ENCODE measurements at places on chromosomes 6 and 20.

- DNase-seq, result no peak
Measured at GRCh38 chr6:145045582-145045981, 689.7 kb downstream of the EPM2A start.

GRCh38 chr6:147782302-147782701, 273.8 kb downstream of the SAMD5 start:
- DNase-seq, result no peak

DNA sequence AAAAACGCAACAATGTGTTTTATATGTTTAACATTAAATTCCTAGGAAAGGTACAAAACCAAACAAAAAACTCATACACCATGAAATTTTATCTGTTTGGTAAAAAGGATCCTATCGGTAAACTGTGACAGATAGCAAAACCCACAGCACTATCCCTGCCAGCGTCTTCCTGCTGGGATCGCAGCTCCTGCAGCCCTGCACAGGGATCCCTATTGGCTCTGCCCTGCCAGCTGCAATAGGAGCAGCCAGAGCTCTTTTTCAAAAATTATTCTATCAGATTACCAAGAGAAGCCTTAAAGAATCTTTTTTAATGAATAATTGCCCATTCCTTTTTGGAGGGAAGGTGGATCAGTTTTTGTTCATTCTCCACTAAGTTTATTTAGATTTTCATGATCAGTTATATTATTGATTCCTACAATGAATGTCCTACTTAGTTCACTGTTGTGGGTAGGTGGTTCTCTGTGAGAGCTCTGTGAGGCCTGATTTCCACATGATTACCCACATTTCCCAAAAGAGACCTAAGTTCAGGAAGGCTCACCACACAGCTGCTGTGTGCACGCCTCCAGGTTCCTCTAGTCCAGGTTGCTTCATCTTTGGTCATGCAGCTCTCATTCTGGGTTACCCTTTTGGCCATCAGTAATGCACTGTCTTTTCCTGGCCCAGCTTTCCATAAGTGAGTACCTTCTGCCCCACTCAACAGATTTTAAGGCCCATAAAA, 293.8 kb downstream of the FRK start:
- DNase-seq, result no peak

- peak; percentile 3 for DNase-seq
Measured at GRCh38 chr20:34190679-34191090, 50.5 kb upstream of the ASIP start.

DNA sequence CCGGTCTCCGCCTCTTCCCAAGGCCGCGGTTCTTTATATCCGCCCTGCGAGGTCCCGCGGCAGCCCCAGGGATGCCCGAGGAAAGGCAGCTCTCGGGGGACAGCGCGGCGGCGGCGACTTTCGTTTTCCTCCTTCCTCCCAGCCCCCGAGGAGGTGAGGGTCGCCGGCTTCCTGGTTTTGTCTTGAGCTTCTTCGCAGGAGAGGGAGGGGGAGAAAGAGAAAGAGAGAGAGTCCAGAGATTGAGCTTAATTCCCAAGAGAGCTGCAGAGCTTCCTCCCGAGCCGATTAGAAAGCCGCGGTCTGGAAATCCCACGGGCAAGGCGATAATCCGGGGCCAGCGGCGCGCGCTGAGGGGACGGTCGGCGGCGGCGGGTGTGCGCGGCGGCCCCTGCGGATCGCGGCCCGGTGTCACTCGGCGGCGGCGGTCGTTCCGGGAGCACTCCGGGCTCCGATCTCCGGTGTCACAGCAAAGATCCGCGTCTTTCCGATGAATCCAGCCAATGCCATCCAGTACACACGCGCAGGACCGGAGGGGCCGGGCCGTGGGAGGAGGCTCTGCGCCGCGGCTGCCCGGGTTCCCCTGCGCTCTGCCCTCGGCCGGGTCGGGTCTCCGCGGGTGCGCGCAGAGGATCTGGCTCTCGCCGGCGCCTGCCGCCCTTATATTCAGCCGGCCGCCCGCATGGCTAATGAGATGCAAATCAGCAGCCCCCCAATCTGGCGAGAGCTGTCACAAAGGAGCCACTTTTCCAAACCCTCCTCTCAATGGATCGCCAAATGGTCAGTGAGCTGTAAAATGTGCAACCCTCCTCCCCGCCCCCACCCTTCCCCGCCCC, at the start of gene DLL1:
DLL1 (minus strand) TSS at position 783 of the 833 bp plus-strand sequence. CDS start 939 bp downstream, outside the sequence.
- DNase-seq, result no peak

GRCh38 chr6:119446609-119447008, 97.0 kb upstream of the MAN1A1 start:
- no peak for DNase-seq

DNA sequence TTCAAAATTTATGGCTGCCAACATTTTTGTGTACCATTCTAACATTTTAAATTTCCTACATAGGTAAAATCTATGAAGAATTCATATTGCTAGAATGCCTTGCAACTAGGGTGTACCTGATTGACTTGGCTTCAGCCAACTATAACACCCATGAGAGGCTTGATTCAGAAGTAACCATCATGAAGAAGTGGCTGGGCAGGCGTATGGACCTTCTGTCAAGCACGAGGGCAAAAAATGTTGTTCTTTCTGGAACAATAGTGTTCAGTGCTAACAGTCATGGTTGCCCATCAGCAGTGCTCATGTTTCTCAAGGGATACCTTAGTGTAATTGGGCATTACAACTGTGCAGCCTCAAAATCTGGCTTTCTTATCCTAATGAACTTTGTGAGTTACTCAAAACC, 42.9 kb downstream of the ID4 start:
- no peak for DNase-seq

DNA sequence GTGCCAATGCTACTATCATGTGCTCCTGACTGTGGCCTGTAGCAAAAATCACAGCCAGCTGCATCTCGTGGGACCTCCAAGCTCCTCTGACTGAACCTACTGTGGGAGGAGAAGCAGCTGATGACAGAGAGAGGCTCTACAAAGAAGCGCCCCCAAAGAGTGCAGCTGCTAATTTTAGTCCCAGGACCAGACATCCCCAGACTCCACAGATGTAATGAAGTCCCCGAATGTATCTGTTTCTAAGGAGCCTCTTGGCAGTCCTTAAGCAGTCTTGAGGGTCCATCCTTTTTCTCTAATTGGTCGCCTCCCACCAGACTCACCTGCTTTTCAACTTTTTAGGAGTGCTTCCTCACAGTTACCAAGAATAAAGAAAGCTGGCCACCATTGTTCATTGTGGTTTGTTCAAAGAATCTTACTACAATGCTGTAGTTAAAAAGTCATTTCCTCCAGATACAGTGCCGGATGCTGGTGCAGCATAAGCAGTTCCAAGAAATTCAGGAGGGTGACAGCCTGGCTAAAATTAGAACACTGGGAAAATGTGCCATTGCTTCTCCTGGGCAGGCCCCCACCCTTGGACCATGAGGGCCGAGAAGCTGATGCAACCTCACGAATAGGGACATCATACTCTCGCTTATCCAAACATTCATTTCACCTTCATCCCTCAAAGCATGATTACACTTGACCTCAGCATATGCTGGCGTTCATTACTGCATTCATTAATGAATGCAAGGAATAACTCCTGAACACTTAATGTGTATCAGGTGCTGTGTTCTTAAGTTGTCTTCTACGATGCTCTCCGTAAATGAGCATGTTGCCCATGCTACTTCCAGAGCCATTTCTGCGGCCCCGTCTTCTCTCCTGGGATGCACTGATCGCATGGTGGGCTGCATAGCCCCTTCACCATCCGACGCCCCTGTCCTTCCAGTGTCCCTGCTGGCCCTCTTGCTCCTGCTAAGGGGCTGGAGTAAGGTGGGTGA, 66.4 kb downstream of the LY86 start:
- no peak for DNase-seq

DNA sequence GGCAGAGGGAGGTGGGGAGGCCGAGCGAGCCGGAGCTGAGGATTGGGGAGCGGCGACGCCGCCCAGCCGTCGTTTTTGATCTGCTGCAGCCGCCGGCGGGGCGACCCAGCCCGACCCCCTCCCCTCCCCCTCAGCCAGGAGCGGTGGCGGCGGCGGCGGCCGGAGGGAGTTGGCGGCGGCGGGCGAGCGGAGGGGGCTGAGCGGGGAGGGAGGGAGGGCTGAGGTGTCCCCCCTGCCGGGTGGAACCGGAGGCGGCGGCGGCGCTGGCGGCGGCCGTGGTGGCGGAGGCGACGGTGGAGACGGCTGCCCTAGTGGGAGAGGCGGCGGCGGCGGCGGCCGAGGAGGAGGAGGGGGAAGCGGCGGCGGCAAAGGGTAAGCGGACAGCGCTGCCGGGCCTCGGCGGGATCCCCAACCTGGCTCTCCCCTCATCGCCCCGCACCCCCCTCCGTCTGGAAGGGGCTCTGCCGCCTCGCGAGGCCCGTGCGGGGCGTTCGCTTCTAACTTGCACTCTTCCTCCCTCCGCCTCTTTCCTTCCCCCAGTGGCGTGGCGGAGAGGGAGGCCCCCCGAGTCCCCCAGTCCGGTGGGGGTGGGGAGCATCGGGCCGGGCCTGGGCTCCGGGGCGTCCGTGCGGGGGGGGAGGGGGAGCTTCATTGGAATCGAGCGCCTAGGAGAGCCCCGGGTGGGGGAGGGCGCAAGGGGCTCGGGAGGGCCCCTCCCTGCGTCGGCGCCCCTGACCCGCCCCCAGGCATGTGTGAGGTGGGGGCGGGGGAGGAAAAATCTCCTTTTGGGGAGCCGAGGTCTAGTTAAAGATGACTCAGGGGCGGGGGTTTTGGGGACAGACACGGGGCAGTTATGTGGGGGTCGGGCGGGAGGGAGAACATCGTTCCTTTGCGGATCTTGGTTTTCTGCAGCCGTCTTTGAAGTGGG, at the start of gene TAB2:
TAB2 (plus strand) TSS at position 69 of the 928 bp plus-strand sequence. CDS start 52,286 bp downstream, outside the sequence.
- DNase-seq, result peak; percentile 68

GRCh38 chr6:107114926-107115694, at the start of gene BEND3:
Gene BEND3, minus strand, starts transcription at chr6:107115515. Its CDS starts 16,230 bp downstream, at chr6:107099285.
- peak; percentile 15 for DNase-seq

DNA sequence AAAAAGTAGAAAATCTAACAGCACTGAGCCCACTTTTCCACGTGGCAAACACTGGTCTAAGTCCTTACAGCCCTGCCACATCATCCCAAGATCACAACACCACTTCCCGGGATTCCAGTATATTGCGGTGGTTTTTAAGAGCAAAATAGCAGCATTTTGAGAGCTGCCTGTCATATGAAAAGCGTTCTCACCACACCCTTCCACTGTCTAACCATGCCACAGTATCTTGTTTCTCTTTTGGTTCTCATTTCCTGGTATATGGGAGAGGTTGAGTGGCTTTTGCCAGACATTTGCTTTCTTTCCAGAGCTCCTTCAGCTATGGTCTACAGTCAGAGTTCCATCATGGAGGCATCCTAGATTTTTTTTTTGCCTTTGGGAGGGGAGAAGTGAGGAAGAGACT, 243.0 kb downstream of the TSHZ2 start:
- DNase-seq, result no peak

DNA sequence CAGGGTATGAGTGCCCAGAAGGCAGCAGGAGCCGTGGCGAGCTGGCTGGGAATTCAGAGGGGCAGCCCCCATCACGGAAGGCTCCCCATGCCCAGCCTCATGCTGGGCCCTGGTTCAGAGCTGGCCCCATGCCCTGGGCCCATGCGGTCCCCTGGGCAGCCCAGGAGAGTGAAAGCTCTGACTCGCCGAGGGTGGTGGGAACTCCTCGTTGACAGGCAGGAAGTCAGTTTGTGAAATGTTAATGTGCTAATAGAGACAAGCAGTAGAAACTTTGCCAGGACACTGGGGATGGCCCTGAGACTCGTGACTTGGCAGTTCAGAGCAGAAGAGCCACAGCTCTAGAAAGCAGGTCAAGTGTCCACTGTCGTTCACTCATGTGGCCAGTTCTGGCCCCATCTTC, 353.0 kb downstream of the TAF4 start:
- no peak for DNase-seq

DNA sequence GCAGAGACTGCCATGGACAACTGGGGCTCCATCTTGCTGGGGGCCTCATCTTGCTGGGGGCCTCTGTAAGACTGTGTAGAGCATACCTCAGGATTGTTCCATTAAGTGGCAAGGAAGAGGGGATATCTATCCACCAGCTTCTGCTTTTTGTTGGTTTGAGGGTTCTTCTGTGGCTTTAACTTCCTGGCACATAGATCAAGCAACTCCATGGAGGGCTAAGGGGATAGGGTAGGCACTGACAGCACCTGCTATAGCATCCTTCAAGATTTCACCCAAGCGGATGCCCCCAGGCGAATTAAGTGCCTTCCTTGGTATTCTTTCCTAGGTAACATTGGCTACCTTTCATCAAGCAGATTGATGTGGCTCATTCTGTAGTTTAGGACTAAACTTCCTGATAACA, 3.8 kb upstream of the LRRN4 start:
- no peak for DNase-seq

DNA sequence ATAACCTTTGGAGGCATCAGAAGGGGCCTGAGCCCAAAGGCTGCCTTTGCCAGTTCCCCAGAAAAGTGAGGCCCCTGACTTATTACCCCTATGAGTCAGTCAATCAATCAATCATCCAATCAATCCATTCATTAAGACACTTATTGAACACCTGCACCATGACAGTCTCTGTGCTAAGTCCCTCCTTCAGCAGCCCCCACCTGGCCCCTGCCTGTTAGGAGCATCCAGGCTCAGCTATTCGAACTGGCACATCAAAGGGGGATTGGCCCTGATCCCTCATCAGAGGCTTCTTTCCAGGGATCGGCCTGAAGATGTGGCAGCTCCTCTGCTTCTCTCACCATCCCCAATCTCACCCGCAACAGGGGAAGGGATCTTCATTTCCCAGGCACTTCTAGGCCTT, 27.7 kb upstream of the VEGFA start:
- DNase-seq, result no peak

GRCh38 chr20:34251619-34252018, 10.4 kb downstream of the ASIP start:
- no peak for DNase-seq

DNA sequence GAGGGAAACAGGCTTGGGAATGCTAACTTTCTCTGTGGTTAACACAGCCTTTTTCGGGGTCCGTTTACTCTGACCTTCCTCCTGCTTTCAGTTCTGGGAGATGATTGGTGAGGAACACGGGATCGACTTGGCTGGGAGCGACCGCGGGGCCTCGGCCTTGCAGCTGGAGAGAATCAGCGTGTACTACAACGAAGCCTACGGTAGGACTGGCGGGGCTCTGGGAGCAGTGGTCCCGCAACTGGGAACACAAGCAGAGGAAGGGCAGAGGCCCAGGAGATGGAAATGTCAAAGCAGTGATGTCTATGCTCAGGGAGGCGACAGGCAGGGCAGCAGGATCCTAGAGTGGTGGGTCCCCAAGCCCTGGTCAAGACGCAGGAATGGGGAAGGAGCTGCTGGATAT, 3.5 kb downstream of the TUBB1 start:
- no peak for DNase-seq

- peak; percentile 24 for DNase-seq
Measured at GRCh38 chr20:33947709-33948295, 45.9 kb upstream of the RALY start.

DNA sequence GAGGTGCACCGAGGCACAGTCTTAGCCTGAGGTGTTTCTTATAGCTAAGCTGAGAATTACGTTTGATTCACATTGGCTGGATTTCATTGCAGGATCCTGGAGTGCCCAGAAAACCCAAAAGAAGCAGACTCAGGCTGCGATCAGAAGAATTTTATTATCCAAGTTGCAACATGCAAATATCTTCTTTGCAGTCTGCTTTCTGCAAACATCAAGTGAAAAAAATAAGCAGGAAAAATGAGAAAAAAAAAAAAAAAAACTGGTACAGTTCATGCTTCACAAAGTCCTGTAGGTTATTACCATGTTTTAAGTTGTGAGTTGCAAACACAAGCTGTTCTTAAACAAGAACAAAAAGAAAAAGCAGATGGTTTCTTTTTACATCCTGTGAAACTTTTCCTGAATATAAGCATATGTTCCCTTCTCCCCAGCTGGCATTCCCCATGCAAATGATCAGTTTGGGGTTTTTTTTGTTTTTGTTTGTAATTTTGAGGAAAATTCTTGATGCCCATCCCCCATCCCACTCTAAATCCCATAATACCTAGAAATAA, 349.0 kb downstream of the CBLN4 start:
- DNase-seq, result no peak

Data from stimulated activated CD8-positive, alpha-beta memory T cell treated with anti-CD3 and anti-CD28 coated beads, Interleukin-2, amount 100 ng/mL, for 48 hours (primary cell).